ENCODE measurements at places on chromosomes 3 and 15.

GRCh38 chr15:69926006-69926405 is 171.7 kb downstream of the TLE3 start:
- no peak for DNase-seq

GRCh38 chr3:117761703-117762620 is 1052.4 kb downstream of the TUSC7 start:
- DNase-seq = no peak

DNA sequence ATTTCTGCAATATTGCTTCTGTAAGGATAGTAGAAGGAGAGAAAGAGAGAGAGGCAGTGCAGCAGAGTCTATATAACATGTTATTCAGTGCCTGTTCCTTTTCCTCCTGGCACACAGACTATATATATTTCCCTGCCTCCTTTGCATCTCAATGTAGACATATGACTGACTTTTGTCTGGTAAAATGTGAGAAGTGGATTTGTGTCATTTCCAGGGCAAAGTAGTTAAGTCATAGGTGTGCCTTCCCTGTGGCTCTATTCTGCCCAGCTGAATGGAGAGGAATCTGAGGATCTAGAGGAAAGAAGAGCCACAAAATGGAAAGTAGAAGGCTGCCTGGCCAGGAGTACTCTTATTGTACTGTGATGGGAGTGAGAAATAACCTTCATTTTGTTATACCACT is 54.6 kb upstream of the CADPS start:
- DNase-seq = no peak

DNA sequence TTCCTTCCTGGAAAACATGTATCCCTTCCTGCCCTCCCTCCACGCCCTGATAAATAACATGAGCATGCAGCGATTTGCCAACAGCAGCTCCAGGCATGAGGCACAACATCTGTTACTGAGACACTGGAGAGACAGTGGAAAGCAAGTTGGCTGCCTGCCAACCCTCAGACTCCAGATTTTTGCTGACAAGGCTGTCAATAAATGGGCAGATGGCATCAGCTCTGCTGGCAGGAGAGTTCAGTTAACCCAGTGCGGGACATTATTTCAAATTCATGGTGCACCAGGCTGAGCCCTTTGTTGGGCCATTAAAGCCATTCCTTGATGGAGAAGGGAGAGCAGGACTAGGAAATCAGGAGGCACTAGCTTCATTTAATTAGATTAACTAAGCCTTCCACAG is 293.3 kb downstream of the MEX3B start:
- peak; percentile 79 for DNase-seq

GRCh38 chr15:66855041-66855440 is 153.0 kb downstream of the SMAD6 start:
- no peak for DNase-seq

GRCh38 chr3:107450254-107450893 is 72.4 kb upstream of the BBX start:
- DNase-seq = no peak

- DNase-seq = no peak
These were observed 29.2 kb downstream of the AP3B2 start for GRCh38 chr15:82680200-82681102.

DNA sequence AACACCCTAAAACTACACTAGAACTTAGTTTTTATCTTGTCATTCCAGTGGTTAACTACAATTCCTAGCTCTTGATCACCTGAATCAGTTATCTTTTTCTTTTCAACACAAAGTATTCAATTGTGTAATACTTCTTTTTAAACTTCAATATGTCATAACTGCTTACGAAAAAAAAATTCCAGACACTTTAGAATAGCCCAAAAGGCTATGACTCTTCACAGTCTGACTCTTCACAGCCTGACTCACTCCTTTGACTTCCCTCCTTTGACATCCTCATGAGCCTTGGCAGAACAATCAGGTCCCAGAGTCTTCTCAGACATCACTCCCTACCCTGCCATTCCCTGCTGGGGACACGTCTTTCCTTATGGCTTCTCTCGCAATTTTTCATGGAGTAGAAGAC is 727.1 kb downstream of the ROBO1 start:
- DNase-seq = no peak

- no peak for DNase-seq
These were observed 765.3 kb downstream of the TBL1XR1 start for GRCh38 chr3:176431991-176432390.

DNA sequence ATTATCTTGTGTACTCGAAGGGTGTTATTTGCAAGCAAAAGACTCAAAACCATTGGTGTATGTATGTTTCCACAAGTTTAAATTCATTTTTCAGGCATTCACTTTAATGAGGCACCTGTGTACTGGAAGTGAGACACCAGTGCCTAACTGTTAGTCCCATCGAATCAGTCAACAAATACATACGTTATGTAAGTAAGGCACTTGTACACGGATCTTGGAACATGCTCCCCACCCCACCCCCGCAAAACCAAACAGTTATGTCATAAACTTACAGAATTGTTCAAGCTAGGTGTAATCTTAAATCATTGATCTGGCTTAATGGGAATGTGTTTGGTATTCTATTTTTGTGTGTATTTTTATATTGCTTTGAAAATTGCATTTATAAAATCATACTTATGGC is 17.1 kb downstream of the LRRC28 start:
- no peak for DNase-seq

GRCh38 chr3:46070595-46071093 is 43.4 kb upstream of the XCR1 start:
- DNase-seq = no peak

GRCh38 chr3:123480428-123480827 is 31.5 kb upstream of the ADCY5 start:
- no peak for DNase-seq

GRCh38 chr3:126835472-126836219 is 131.6 kb downstream of the CHCHD6 start:
- DNase-seq = no peak

DNA sequence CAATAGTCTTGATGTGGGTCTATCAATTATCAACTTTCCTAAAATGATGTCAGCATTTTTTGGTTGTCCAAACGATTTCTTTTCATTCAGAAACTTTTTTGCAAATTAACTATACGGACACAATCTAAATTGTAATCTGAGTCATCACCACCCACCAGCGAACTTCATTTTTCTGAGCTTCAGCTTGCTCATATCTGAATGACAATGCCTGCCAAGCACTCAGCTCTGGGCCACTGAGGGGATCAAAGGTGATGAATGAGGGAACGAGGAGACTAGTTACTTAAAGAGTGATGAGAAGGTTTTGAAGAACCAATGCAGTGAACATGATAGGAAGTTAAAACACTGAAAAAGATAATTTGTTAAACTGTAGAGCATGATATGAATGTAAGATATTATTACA is 14.9 kb upstream of the TBC1D23 start:
- DNase-seq = no peak

DNA sequence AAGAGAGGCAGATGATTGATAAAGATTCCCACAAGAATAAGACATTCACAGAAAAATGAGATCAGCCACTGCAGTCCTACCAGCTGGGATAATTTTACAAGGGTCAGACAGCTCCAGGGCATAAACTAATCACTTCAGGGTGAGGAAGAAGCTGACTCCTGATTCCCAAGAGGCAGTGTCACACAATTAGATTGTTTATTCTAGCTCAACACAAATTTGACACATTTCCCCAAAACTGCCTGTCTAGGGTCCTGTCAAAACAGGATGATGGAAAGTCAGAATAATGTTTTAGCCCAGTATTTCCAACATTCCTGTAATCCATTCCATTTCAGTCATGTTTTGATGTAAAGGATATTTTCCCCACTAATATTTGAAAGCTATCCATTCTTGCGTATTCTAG is 110.8 kb downstream of the TNIK start:
- no peak for DNase-seq

GRCh38 chr3:48232734-48233133 is 8.2 kb upstream of the ZNF589 start:
- no peak for DNase-seq

GRCh38 chr15:77852241-77853007 is 219.7 kb upstream of the LINGO1 start:
- peak; percentile 38 for DNase-seq

DNA sequence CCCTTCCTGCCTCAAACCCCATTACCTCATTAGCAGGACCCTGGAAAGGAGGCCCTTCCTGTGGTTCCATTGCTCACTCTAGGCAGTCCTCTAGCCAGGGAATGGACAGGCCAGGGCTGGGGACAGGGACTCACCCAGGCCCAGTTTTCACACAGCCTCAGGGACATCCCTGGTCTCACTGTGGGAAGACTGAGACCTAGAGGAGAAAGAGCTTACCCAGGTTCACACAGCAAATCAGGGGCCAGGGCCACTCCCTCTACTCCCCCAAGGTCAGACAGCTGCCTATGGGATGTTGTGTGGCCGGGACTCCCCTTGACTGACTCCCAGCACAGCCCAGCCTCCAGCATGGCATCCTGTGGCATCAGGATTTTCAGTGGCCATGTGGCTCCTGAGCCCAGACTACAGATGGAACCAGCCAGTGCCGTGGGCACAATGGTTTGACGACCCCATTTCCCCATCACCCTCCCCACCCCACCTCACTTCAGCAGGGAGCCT is 49.3 kb downstream of the ADAMTS7 start:
- no peak for DNase-seq

- no peak for DNase-seq
These were observed 76.0 kb downstream of the ADCY5 start for GRCh38 chr3:123372686-123373473.

GRCh38 chr3:157263027-157263426 is 103.1 kb upstream of the CCNL1 start:
- DNase-seq = no peak

GRCh38 chr3:159555205-159555604 is 433.4 kb upstream of the IL12A start:
- DNase-seq = no peak

GRCh38 chr3:153145454-153145853 is 16.6 kb upstream of the RAP2B start:
- DNase-seq = no peak

- DNase-seq = no peak
These were observed 402.4 kb downstream of the SHQ1 start for GRCh38 chr3:72445827-72446217.

DNA sequence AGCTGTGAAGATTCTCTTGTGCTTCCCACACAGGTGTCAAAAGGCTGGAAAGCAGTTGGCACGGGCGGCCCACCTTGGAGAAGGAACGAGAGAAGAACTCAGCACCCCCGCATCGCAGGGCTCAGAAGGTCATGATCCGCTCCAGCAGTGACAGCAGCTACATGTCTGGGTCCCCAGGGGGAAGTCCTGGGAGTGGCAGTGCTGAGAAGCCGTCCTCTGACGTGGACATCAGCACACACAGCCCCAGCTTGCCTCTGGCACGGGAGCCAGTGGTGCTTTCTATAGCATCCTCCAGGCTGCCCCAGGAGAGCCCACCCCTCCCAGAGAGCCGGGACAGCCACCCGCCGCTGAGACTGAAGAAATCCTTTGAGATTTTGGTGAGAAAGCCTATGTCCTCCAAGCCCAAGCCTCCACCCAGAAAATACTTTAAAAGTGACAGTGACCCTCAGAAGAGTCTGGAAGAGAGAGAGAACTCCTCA is 31.4 kb downstream of the STARD5 start:
- DNase-seq = no peak

DNA sequence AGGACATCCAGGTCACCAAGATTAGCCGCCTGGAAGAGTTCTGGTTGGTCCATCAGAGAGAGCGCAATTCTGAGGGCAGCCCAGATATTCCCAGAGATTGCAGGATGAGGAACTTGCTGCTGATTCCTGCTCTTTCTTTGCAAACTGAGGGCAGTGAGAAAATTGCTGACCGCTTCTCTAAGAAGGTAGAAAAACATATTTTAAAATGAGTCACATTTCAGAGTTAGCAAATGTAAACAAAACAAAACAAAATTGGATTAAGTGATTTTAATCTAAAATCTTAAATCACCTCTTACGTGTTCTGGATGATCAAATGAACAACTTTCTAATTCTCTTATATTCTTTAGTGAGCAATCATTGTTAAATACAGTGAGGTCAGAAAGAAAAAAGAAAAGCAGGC is 149.0 kb downstream of the USP13 start:
- no peak for DNase-seq

DNA sequence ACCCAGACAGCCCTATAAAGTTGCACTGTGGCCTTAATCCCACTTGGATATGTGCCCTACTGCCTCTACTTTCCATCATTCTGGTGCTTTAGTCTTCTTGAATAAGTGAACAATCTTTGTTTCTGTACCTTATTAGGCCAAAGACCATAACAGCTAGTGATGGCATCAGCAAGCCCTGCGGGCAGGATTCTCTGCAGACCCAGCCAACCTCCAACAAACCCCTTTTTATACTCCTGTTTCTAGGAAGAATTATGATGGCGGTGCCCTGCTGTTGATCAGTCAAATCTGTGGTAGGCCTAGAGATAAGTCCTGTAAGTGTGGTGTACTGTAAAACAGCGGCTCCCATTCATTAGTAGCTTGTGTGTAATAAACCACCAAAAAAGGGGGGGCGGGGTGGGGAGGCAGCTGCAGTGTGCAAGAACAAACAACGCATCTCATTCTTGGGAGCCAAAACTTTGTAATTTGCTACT is 40.5 kb downstream of the SOX2 start:
- no peak for DNase-seq

- no peak for DNase-seq
These were observed 132.8 kb upstream of the SLC24A5 start for GRCh38 chr15:47987908-47988532.

- no peak for DNase-seq
These were observed 9.8 kb downstream of the CMTM6 start for GRCh38 chr3:32492684-32493436.

- no peak for DNase-seq
These were observed 39.2 kb upstream of the DLG1 start for GRCh38 chr3:197337656-197338055.

DNA sequence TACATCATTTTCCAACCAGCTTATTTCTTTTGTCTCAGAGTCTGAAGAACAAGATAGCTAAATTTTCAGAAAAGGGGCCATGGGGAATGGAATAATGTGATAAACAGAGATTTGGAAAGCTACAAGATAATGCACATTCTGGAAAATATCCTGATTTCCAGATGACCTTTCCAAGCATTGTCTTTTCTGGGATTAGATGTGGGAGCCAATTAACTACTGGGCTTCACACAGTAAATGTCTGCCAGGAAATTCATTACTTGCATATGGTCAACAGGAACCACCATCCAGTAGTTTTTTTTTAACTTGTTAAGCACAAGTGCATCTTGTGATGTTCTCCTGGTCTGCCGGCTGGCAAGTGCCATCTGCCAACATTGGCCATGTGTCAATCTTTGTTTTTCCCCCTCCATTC is 131.1 kb upstream of the BFSP2 start:
- no peak for DNase-seq

DNA sequence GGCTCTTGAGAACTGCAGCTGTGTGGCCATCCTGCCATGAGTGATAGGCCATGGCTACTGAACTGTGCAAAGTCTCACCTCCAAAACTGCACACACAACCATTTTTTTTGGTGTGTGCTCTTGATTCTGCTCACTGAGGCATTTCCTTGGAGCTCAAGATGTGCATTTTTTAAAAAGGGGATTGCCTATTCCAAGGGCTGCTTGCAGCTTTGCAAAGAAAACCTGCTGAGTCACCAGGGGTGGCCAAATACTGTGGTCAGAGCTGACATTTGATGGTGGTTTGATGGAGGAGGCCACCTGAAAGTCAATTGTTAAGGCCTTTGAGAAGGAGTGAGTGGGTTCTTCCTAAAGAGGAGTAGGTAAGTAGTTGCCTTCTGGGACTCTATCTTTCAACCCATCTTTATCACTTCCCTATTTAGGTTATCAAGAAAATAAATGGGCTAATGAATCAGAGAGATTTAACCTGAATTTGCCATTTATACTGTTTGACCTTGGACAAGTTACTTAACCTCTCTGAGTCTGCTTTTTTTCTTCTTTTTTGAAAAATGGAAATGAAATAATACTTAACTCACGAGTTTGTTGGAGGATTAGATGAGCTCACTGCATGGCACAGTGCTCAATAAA is 87.9 kb downstream of the CHST2 start:
- DNase-seq = no peak
